Forelimb muscle (tissue), 1 donor: ENCODE measurements at places on chromosomes 6 and 20. TPM values are rescaled to one million over a fixed set of nuclear protein-coding genes. Genes with fewer than 3 reads are reported as not detected.

DNA sequence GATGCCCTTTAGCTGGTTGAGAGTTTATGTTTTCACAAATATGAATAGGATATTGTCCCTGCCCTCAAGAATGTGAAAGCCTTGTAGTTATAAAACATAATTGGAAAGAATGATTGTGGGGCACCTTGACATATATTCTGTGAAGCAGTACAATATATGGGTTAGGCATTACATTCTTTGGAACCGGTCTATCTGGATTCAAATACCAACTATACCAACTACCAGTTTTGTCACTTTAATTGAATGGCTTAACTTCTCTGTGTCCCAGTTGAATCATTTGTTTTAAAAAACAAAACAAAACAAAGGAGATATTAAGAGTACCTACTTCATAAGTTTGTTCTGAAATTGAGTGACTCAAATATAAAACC, 146.5 kb downstream of the TBC1D32 start:
- DNase-seq = no peak

DNA sequence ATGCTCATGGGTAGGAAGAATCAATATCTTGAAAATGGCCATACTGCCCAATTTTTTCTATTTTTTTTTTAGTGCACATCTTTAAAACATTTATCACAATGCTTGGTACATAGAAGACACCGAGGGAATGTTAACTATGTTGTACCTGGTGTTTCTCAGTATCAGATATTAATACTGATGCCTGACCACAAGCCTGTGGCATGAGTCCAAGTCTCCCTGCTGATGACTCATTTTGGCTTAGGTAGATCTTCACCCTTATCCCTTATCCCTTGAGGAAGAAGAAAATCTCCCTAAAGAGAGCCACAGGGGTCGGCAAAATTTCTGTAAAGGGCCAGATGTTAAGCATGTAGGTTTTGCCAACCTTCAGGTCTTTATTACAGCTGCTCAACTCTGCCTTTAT, 14.5 kb downstream of the CD109 start:
- DNase-seq = no peak

DNA sequence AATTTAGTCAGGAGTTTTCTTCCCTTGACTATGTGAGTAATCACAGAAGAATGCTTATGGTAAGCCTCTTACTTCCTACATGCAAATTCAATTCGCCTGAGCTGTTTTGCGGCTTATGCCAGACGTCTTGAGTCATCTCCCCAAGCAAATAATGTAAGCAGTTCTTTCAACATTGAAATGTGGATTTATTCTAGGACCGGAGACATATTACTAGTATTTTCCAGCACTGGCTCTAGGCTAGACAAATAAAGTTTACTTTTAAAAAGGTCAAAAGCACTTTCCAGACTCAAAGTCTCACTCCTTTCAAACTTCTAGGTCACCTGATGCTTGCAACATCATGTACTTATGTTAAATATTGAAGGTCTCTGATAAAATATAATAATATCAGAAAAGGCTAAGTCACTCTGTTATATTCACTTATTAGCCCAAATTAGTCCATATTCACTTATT, 38.1 kb upstream of the NOX3 start:
- DNase-seq = peak; percentile 74

- no peak for DNase-seq
Observed at GRCh38 chr20:58840816-58841538, 9.7 kb downstream of the GNAS-AS1 start.

GRCh38 chr20:19974630-19975435, 42.3 kb upstream of the NAA20 start:
- DNase-seq = peak; percentile 87

- DNase-seq = peak; percentile 13
Observed at GRCh38 chr6:69796073-69796641, 653 bp downstream of the LMBRD1 start.

DNA sequence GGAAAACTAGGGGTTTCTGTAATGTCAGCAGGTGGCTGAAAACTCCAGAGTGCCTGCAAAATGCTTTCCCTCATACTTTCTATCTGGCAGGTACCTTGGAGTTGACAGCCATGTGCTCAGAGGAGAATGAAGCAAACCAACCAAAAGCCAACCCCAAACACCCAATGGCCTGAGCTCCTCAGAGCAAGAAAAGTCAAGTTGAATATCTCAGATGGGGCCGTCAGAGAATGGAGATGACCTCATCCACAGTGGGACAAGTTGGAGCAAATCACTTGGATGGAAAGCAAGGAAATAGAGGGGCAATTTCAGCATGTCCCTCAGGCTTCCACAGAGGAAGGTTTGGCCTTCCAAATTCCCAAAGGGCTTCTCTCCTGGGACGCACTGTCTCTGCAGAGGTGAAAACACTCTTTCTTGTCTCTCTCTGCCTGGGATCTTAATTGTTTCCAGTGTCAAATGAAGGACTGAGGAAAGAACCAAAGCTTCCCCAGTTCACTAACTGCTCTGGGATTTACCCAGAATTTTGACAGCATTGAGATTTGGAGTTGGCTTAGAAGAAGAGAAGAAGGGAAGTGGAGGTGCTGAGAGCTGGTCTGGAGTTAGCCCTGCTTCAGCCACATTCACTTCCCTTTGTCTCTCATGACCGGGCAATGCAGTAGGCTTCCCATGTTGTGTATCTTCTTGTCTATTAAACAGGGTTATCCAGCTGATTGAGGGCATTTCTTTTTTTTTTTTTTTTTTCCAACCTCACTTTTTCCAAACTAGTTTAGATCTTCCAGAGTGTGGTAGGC, 42.2 kb downstream of the PRND start:
- DNase-seq = no peak

DNA sequence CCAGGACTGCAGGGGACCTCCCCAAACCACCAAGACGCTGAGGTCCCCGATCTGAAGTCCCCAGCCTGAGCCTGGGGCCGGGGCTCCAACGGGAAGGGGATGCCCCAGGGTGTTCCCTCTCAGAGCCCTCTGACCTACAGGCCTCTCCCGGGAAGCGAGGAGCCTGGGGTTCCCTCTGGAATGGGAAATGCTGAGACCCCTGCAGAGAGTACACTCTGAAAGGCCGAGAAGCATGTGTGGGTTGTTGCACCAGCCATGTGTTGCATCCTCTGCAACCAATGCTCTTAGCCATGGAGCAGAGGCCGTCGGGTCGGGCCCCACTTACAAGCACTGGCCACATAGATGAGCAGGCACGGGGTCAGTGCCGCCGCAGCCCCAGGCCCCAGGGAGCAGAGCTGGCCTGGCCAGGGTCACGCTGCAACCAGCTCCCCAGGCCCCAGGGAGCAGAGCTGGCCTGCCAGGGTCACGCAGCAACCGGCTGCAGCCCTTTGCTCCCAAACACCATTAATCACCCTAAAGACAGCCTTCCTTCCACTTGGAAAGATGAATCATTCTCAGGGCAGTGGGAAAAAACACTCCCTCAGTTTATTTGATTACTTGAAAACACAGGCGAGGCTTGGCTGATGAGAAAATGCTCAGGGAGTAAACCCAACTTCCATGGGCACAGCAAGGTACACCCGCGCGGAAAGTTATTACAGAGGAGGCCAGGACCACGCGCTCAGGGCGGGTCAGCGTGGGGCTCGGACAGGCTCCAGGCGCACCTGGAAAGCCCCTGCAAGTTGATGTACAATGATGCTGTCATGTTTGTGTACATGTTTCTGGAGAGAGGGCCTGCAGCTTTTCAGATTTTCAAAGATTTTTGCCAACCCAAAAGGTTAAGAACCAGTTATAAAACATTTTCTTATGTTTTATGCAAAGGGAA, 78.0 kb upstream of the AFDN start:
- no peak for DNase-seq

- no peak for DNase-seq
Observed at GRCh38 chr20:62046431-62046830, 19.2 kb downstream of the TAF4 start.

DNA sequence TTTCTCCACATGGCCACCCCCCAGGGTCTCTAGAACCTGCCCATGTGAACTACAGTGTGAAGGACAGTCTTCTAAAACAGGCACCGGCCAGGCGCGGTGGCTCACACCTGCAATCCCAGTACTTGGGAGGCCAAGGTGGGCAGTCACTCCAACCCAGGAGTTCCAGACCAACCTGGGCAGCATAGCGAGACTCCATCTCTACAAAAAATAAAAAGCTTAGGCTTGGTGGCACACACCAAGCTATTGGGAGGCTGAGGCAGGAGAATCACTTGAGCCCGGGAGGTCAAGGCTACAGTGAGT, 13.7 kb downstream of the ACSS1 start:
- no peak for DNase-seq

DNA sequence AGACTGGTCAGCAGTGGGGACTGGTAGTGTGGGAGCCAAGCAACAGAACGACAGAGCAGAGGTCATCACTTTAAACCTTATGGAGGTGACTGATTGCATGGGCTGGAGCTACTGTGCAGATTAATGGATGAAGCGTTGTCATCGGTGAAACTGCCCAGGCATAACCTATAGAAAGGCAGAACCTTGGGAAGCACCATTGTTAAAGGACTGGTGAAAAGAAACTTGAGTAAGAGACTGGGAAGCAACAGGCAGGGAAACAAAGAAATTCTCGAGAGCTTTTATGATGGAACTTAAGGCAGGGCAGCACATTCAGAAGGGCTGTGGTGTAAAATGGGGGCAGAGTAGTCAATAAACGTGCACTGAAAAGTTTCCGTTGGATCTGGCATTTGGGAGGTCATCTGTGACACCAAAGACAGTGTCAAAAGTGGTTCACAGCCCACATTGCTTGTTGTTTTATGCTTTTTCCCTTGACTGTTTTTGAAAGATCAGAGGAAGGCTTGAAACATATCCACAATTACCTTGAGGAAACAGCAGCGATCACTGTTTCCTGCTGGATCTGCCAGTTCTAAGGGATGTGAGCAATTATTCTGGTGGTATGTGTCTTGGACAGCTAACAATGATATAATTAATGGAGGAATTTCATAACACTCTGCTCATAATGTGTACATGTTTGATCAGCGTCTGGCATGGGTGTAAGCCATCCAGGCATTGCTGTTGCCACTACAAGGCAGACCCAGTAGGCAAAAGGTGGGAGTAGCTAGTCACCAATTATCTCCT, 62.7 kb downstream of the LRRC1 start:
- no peak for DNase-seq

GRCh38 chr6:53410508-53411258, 61.9 kb upstream of the ELOVL5 start:
- DNase-seq = no peak

Gene BANF2
- not detected for polyA plus RNA-seq

Gene RBBP8NL
- not detected for polyA plus RNA-seq

Gene SLC44A4
- 0.37 TPM for polyA plus RNA-seq

Gene SOX18
- polyA plus RNA-seq = 10.8 TPM

Gene NFATC2
- polyA plus RNA-seq = 4.0 TPM
